K562 (cell line): ENCODE measurements at places on chromosomes 11 and 22. TPM values are rescaled to one million over a fixed set of nuclear protein-coding genes. Genes with fewer than 3 reads are reported as not detected.

HTATIP2 gene
- 45.7 and 48.3 TPM in 2 replicates for total RNA-seq

NDUFS8 gene
- 271 and 294 TPM in 2 replicates for total RNA-seq

SLC29A2 gene
- total RNA-seq = 48.6 and 50.5 TPM in 2 replicates

KRTAP5-10 gene
- not detected in 2 replicates for total RNA-seq

GVQW3 gene
- 1.8 and 1.9 TPM in 2 replicates for total RNA-seq

OR10D3 gene
- total RNA-seq = 1.7 and 2.8 TPM in 2 replicates

OR8A1 gene
- 1.4 and 1.7 TPM in 2 replicates for total RNA-seq

SCUBE2 gene
- 0.16 TPM in 1 of 2 replicates, not detected in the other for total RNA-seq
